Thymus (tissue), 14 donors: ENCODE measurements at places on chromosomes 13 and 19.

GRCh38 chr13:30572859-30573275, 44.9 kb upstream of the USPL1 start:
- peak; percentile 87 for DNase-seq

DNA sequence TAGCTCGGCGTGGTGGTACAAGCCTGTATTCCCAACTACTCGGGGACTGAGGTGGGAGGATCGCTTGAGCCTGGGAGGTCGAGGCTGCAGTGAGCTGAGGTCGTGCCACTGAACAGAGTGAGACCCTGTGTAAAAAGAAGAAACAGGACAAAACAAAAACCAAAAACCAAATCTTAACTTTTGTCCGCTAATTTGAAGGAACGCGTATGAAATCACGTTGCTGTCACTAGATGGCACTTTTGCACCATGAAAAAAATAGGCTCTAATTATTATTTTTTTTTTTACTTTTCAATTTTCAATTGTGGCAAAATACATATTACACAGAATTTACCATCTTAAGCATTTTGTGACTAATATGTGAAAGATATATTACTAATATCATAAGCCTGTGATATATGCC, 17.6 kb upstream of the ZNF835 start:
- DNase-seq: no peak

- DNase-seq: no peak
These were observed 319.6 kb downstream of the ZNF536 start for GRCh38 chr19:30691819-30692166.

GRCh38 chr19:30228113-30228834, 143.9 kb upstream of the ZNF536 start:
- no peak for DNase-seq

- DNase-seq: no peak
These were observed 74.1 kb downstream of the DCLK1 start for GRCh38 chr13:36057041-36057440.

GRCh38 chr19:46495786-46496099, at the start of gene PNMA8B:
Gene PNMA8B (minus strand): TSS chr19:46495867. CDS start chr19:46495465, 402 bp downstream.
- DNase-seq: no peak

- no peak for DNase-seq
These were observed 302.9 kb downstream of the LMO7 start for GRCh38 chr13:75938811-75939560.

- no peak for DNase-seq
These were observed 62.2 kb downstream of the SPRY2 start for GRCh38 chr13:80278706-80279105.

DNA sequence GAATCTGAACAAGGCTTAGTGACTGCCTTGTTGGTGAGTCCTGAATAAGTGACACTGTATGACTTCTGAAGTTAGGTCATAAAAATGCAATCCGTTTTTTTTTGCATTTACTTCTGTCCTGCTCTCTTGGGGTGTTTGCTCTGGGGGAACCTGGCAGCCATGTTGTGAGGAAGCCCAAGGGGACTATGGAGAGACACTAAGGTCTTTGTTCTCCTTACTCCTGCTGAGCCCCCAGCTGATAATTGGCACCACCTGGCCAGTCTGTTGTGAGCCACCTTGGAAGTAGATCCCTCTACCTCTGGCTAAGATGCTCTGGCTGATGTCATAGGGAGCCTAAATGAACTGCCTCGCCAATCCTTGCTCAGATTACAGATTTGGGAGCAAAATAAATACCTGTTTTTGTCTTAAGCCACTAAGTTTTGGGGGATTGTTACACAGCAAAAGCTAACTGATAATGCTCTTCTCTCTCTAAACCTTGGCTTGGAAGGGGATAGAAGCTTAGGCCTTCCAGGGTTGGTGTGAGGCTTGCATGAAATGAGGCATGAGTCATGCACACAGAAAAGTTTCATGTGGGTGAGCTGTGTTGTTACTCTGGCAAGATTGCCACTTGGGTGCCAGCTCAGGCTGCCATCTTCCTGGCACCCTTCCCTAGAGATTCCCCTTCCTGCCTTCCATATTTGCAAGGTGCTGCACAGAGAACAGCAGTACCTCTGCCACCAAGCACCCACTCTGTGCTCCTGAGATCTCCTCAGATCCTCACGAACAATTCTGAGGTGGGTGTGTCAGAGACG, 10.1 kb downstream of the TUBB4A start:
- DNase-seq: no peak

DNA sequence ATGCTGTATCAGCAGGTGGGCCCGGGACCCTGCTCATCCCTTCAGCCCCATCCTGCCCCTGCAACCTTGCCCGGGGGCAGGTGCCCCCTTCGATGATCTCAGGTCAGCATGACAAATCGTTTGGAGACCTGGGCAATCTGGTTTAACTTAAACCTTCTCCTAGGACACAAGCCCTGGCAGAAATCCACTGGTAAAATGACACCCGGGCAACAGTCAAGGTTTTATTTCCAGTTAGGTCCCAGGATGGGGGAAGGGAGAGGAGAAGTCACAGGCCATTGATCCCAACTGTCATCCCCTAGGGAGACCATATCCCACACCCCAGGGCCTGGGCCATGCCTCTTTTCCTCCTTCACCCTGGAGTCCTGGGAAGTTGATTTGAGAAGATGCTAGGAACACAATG, 1.8 kb upstream of the PLIN5 start:
- no peak for DNase-seq

DNA sequence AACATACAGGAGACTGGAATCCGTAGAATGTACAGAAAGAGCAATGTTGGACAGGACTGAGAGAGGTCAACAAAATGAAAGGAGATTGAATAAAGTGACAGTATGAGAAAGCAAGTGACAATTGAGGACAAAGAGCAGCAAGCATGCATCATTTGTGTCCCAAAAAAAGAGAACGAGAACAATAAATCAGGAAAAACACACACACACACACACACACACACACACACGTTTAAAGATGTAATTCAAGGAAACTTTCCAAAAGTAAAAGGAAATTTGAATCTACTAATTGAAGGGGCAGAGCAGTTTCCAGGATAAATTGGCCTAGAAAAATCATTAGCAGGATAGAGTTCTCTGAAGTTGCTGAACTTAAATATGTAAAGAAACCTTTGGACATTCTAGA, 16.9 kb downstream of the DPY19L3 start:
- DNase-seq: no peak
